Kidney epithelial cell (primary cell): ENCODE measurements at places on chromosomes 6 and 20.

GRCh38 chr20:53138454-53139262 lies 166.5 kb downstream of the TSHZ2 start:
- no peak for DNase-seq

- no peak for DNase-seq
Measured at GRCh38 chr20:11937230-11937629, 19.5 kb downstream of the BTBD3 start.

GRCh38 chr20:43900496-43900895 lies 14.2 kb upstream of the TOX2 start:
- no peak for DNase-seq

- DNase-seq, result no peak
Measured at GRCh38 chr6:109478841-109479624, 4.0 kb downstream of the ZBTB24 start.

GRCh38 chr6:153167907-153168306 lies 36.8 kb upstream of the RGS17 start:
- DNase-seq, result no peak

DNA sequence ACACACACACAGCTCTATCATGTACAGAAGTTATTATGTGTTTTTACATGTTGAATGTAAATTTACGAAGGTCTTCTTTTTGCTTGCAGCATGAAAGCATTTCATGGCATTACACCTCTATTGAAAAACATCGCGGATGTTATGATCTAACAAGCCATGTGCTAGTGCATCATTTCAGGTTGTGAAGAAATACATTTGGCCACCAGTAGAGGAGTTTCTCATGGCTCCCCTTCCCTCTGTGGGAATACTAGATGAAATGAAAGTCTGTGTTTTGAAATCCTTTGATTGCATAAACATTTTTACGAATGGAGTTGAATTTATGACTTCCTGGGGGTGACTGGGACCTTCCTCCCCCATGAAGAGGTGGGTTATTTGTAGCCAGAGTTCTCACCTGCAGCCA lies 17.7 kb downstream of the MAS1 start:
- no peak for DNase-seq

GRCh38 chr6:71531841-71532240 lies 243.2 kb downstream of the OGFRL1 start:
- no peak for DNase-seq

GRCh38 chr6:144152334-144152900 lies 2.1 kb downstream of the STX11 start:
- DNase-seq, result no peak

- no peak for DNase-seq
Measured at GRCh38 chr6:135583256-135583761, 85.8 kb upstream of the AHI1 start.

- no peak for DNase-seq
Measured at GRCh38 chr6:111486921-111487320, 3.9 kb upstream of the REV3L start.

GRCh38 chr6:85810558-85810957 lies 167.9 kb upstream of the SYNCRIP start:
- DNase-seq, result no peak

DNA sequence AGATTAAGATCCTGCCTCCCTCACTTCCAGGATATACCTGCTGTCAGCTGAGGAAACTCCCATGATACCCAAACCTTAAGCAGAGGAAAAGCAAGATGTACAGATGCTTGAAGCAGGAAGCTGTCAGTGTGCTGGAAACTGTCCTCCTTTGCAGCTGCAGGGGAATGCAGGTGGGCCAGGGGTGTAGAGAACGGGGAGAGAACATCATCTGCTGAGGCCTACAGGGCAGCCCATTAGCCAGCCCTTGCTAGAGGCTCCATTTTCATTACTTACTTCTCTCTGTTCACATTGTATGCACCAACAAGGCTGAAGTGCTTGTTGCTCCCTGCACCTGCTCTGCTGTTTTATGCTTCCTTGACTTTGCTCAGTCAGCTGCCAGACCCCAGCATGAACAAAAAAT lies 119.1 kb downstream of the PRND start:
- no peak for DNase-seq

GRCh38 chr20:37454636-37455385 lies 66.2 kb upstream of the NNAT start:
- no peak for DNase-seq

GRCh38 chr6:120826253-120826652 lies 508.0 kb downstream of the TBC1D32 start:
- DNase-seq, result no peak

DNA sequence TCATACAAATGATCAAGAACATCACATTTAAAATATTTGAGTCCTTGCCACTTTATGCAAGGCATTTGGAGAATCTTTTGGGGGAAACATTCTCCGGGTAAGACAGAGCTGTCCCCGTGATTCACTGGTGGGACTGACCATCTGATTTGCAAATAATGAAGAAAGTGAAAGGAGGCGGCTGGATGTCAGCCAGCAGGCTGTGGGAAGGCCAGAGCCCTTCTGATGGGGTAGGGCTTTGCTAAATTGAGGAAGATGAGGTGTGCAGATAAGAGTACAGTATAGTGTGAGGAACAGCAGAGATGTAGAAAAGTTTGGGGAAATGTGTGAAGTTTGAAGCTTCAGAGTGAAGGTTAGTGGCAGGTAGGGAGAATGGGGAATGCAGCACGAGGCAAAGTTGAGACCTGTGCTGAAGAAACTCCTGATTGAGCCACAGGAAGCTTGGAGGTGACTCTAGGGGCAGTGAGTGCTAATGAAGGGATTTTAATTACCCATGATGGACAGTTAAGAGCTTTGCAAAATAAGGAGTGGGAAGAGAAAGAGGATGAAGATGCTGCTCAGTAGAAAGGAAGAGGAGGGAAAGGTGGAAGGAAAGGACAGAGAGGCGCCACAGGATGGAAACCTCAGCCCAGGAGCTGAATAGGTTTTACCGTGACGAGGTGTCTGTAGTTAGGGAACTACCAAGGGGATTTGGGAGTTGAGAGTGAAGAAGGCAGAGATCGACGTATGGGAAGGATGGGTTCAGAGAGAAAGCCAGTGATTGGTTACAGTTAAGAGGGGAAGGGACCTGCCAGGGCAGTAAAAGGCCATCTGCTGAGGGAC lies 68.7 kb downstream of the SNX9 start:
- DNase-seq, result no peak

- DNase-seq, result no peak
Measured at GRCh38 chr6:49913636-49914375, 47.5 kb upstream of the CRISP1 start.

- no peak for DNase-seq
Measured at GRCh38 chr6:148599967-148600426, 146.8 kb upstream of the UST start.

- no peak for DNase-seq
Measured at GRCh38 chr20:39195582-39196021, 233.5 kb downstream of the DHX35 start.

GRCh38 chr6:44039191-44039719 lies 88.0 kb downstream of the MRPL14 start:
- DNase-seq, result no peak

- no peak for DNase-seq
Measured at GRCh38 chr6:167399599-167399998, 74.7 kb downstream of the TTLL2 start.

GRCh38 chr20:53444401-53445149 lies 149.1 kb downstream of the ZNF217 start:
- DNase-seq, result no peak

DNA sequence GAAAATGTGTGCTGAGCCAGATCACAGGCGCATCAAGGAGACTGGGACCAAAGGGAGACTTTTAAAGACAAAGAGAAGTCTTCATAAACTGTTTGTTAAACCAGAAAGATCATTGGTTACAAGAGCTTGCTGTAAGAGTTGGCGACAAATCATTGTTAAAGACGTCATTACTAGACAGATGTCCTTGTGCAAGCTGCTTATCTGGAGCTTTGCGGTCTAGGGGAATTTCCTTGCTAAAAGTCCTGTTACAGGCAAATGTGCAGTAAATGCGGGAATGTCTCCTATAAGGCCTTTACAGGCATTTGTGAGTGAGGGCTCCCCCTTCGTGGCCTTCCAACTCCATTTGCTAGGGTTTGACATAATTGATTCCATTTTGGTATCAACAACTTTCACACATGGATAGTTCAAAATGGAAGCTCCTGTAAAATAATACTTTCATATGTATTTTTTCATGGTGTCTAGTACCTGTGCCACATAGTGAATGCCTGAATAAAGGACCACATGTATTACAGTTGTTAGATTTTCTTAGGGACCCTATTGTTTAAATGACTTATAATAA lies 362.4 kb downstream of the UTRN start:
- DNase-seq, result no peak

DNA sequence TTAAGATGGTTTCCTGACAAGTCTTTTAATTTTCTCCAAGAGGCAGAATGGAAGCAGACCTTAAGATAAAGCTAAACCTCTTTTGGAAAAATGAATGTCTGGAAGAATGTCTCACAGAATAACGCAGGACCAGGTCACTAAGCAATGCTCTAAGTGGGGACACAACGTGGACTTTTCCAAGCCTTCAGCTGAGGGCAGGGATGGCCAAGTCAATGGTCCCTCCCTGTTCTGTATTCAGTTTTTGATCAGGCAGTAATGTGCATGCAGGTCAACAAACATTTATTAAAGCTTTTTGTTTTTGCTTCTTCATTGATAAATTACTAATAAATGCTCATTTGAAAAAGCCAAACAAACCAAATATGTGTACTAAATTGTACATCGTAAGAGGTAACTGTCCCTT lies 2.0 kb upstream of the RNF182 start:
- no peak for DNase-seq

DNA sequence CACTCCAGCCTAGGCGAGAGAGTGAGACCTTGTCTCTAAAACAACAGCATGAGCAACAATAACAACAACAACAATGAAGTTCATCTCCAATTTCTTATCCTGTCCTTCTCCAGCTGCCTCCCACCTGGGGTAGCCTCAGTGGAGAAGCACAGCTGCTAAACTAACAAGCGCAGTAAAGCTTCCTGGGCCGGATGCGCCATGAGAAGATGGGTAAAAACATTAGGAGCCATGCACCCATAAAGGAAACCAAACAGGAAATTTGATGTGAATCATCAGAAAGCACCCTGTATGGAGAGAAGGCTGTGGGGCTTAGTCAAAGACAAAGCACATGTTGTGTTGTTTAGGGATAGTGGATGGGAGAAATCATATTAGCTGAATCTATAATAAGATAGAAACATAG lies 61.1 kb upstream of the CCN6 start:
- DNase-seq, result no peak

- DNase-seq, result no peak
Measured at GRCh38 chr6:24140591-24140990, 14.6 kb downstream of the NRSN1 start.

DNA sequence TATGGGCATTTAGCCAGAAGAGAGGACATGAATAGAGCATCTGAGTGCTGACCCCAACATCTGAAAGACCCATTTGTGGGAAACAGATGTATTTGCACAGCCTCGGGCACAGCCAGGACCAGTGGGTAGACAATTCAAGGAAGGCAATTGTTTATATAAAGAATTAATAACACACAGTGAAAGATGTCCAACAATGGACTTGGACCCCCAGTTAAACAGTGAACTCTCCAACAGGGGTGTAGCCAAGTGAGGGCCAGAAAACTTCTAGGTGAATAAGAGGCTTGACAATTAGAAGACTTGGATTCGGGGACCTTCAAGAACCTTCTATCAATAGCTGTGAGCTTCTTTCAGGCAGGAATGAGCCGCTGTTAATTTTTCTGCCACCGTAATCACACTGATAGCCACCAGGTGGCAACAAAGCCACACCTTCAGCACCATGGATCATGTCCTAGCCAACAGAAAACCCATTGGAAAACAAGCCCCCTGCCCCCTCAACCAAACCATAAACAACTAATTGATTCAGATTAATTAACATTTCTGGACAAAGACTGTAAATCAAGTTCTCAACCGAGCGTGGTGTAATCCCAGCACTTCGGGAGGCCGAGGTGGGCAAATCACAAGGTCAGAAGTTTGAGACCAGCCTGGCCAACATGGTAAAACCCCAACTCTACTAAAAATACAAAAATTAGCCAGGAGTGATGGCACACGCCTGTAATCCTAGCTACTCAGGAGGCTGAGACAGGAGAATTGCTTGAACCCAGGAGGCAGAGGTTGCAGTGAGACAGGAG lies 8.8 kb upstream of the SRSF6 start:
- DNase-seq, result no peak

DNA sequence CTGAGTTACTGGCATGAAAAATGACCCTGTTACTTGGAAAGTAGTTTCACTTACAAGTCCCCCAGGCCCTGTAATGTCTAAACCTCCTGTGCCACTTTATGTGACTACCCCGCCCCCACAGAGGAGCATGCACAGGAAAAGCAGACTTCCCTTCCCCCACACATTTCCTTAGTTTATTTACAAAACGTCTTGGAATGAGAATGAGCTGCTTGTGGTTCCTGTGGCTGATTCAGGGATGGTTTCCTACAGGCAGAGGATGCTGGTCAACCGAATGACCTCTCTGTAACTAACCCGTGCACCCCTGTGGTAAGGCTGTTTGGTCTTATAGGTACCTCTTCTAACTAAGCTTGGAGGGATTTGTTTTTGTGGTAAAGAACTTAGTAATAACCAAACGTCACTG lies 28.5 kb downstream of the RSPO3 start:
- peak; percentile 56 for DNase-seq

- peak; percentile 77 for DNase-seq
Measured at GRCh38 chr6:15948930-15949900, 179.7 kb upstream of the MYLIP start.

GRCh38 chr6:107633680-107634323 lies 143.9 kb downstream of the SOBP start:
- no peak for DNase-seq

- no peak for DNase-seq
Measured at GRCh38 chr6:73285674-73286283, 22.8 kb upstream of the KHDC1 start.

- DNase-seq, result no peak
Measured at GRCh38 chr6:137661601-137662000, 167.4 kb upstream of the OLIG3 start.

GRCh38 chr6:163994566-163994965 lies 580.0 kb downstream of the QKI start:
- peak; percentile 23 for DNase-seq

- DNase-seq, result no peak
Measured at GRCh38 chr20:12512755-12513154, 496.0 kb upstream of the SPTLC3 start.

- peak; percentile 34 for DNase-seq
Measured at GRCh38 chr20:4160761-4161305, 145.5 kb upstream of the RNF24 start.

GRCh38 chr6:35948725-35949124 lies 27.8 kb upstream of the SRPK1 start:
- DNase-seq, result no peak

DNA sequence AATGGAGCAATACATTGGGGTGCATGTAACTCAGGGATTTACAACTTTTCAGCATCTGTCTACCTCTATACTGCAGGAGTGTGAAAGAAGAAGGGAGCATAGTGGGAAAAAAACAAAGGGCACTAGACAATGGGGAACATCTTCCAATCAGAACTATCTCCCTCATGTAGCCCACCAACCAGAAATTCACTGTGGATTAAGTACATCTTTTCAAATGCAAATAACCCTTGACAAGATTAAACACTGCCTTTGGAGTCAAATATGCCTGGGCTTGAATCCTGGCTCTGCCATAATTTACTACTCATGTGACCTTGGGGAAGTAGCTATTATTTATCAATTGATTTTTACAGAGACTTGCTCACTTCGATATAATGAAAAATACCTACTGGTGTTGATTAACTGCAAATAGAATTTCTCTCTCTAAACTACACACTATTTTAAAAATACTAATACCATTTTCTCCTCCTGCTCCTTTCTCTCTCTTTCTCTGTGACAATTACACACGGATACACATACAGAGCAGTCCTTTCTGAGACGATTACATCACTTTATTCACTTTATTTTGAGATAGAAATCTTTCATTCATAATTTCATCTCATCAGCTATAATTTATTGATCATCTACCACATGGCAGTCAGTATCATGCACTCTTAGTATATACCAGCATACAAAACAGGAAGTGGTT lies 783.7 kb downstream of the FRK start:
- no peak for DNase-seq
